ENCODE measurements at places on chromosomes 13 and 19.

GRCh38 chr13:44406617-44407016 is 33.0 kb downstream of the SERP2 start:
- DNase-seq = no peak

DNA sequence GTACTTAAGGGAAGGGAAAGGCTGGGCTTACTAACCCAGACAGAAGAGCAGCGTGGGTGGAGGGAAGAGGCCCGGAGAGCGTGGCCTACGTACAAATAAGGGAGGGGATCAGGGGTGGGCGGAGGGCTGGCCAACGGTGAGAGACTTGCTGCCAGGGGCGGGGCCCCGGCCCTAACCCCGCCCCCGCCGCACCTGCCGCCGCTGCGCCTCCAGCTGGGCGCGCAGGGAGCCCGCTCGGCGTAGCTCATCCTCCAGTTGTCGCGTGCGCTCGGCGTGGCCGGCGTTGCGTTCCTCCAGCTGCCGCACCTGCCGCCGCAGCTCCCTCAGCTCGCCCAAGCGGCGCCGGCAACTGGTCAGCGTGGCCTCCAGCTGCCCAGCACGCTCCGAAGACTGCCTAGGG is 5.7 kb downstream of the HOOK2 start:
- DNase-seq = no peak

DNA sequence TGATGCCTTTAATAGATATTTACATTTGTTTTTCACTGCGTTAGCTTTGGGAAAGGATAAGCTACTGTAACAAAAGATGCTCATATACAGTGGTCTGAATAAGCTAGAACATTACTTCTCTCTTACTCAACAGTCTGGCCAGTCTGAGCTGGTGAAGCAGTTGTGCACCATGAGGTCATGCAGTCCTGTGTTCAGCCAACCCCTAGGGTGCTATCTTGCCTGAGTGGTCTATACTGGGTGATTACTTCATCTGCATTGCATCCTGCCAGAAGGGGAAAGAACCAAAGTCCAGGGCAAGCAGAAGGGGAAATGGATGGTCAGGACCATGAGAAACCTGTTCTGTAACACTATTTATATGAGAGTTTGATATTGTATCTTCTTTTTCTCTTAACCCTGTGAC is 31.5 kb downstream of the ERCC5 start:
- DNase-seq = no peak

DNA sequence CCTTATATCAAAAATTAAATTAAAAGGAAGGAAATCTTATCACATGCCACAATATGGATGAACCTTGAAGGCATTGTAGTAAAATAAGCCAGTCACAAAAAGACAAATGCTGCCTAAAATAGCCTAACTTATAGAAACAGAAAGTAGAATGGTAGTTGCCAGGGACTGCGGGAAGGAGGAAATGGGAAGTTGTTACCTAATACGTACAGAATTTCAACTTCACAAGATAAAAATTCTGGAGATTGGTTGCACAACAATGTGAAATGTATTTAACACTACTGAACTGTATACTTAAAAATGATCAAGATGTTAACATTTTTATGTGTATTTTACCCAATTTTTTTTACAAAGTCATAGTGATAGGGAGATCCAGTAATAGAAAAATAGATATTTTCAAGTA is 10.2 kb upstream of the N4BP2L2 start:
- no peak for DNase-seq

DNA sequence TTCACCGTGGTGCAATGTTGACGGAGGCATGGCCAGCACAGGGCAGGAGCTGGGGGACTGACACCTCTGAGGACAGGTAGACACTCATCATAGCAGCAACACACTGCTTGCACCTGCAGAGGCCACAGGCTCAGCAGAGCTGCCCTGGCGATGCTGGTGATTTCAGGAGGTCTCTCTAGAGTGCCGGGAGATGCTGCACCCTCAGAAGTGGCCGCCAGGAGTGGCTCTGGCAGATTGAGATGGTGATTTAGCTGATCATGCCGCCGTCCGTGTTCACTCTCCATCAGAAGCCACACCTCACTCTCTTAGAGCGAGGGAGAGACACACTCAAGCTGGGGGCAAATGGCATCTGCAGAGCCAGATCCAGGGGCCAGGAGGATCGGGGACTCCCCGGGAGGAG is 244.6 kb upstream of the SGCG start:
- no peak for DNase-seq

All from 8988T (cell line).